ENCODE measurements at places on chromosomes 5 and 9.

- DNase-seq, result no peak
Observed at GRCh38 chr5:115320515-115320914, 24.1 kb upstream of the CCDC112 start.

GRCh38 chr9:4086119-4087090 is 213.5 kb downstream of the GLIS3 start:
- no peak for DNase-seq

DNA sequence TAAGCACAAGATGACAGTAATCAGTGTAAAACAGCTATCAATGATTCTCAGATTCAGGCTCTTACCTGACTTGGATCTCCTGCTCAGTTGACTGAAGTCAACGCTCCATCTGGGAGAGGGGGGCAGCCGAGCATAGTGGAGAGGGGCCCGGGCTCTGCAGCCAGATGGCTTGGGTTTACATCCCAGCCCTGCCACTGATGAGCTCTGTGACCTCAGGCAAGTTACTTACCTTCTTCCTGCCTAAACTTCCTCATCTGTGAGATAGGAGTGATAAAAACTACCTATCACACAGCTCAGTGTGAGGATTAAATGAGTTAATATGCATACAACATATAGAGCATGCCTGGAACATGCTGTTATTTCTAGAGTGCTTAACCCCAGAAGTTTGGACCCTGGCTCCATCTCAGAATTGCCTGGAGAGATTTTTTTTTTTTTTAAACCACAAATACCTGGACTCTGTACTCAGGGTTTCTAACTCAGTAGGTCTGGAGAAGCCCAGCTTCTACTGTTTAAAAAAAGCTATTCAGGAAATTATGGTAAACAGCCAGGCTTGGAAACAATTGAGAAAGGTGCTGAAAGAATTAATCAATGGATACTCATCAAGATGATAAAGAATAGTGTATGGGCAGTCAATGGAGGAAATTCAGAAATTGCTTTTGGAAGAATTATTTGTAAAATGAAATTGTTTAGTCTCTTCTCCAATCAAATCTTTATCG is 72.2 kb downstream of the ANKRD55 start:
- DNase-seq, result no peak

DNA sequence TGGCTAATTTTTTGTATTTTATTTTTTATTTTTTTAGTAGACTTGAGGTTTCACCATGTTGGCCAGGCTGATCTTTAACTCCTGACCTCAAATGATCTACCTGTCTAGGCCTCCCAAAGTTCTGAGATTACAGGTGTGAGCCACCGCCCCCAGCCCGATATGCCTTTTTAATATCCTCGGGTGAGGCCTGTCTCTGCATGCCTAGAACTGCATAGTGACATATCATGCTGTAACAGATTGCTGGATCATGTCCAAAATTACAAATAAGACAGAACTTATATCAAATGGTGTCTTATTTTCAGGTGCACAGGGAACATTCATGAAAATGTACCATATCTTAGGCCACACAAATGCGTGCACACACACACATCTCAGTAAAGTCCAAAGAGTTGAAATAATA is 39.1 kb upstream of the PJA2 start:
- no peak for DNase-seq

DNA sequence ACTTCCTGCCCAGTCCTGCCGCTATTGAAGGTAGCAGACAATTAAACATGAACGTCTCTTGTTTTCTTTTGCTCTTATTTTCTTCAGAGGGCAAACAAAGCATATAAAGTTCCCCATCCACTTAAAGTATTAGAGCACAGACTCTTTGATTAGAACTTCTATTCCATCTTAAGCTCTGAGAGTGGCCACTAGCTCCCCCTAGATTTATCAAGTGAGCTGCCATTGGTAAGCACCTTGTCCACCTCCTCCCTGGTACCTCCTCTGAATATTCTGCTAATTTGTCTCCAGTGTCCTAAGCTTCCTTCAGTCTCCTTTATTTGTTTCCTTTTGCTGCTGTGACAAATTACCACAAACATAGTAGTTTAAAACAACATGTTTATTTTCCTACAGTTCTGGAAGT is 264.3 kb upstream of the KCNN2 start:
- no peak for DNase-seq

GRCh38 chr9:123517512-123517911 is 161.5 kb downstream of the CRB2 start:
- no peak for DNase-seq

DNA sequence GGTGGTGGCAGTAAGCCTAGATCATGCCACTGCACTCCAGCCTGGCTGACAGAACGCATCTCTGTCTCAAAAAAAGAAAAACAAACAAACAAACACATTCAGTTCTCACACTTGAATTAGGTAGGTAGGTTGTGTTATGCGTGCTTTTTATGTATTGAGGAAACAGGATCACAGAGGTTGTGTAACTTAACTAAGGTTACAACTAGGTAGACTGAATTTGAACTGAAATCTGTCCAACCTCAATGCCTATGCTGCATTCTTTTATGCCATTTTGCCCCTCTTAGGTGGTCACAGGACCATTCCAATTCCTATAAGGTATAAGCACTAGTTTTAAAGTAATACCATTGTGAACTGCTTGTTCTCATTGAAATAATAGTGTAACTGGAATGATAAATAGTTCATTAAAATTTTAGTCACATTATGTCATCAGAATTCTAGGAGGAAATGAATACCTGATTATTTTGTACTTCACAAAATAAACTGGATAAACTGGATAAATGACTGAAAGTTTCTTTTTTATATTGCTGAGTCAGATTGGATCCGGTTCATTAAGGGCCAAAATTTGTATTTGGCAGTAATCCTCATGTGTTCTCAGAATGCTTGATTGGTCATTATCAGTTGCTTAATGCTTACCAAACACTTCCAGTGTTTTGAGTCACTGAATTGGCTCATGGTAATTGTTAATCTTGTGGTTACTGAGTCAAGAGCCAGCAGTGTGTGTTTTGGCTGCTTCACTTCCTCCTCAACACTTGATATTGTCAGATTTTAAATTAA is 7.1 kb downstream of the UBAP1 start:
- no peak for DNase-seq

DNA sequence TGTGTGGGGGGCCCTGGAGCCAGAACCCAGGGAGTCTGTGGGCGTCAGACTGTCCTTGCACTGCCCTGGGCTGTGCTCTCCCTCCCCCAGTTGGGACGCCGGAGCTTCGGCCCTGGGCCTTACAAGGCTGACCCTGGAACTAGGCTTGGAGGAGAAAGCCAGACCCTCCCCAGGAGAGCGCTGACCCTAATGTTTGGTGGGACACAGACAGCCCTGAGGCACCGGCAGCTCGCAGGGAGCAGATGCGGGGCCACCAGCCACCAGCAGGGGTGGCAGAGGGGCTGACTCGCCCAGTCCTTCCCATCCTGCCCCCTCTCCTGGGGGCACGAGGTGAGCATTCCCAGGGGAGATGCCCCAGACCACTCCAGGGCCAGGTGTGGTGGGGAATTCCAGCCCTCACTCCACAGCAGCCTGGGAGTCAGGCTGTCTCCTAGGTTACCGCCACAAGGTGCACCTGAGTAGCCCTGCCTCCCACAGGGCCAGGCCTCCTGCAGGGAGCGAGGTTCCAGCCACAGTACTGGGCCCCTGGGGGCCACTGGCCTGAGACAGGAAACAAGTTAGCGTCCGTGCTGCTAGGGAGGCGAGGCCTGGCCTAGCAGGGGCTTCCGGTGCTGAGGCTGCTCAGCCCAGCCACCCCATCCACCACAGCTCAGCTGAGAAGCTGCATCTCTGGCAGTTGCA is 134.6 kb downstream of the OLFM1 start:
- DNase-seq, result no peak

- DNase-seq, result no peak
Observed at GRCh38 chr9:89533411-89534095, 35.6 kb upstream of the SEMA4D start.

DNA sequence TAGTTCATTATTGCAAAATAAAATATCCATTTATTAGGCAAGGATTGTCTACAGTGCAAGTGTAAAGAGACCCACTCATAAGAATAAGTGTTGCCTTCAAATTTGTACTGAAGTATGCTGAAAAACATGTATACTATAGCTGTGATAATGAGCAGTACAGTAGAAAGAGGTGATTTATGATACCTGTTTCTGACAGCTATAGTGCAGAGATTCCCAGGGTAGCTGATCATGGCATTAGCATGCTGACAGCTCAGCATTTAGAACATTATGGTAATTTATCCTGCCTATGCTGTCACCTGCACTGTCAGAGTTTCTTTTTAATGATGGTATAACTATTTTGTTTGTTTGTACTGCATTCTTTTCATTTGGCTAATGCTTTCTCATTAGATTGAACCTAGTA is 177.6 kb upstream of the TLX3 start:
- no peak for DNase-seq

GRCh38 chr5:61683148-61683547 is 351.1 kb downstream of the ZSWIM6 start:
- DNase-seq, result no peak

DNA sequence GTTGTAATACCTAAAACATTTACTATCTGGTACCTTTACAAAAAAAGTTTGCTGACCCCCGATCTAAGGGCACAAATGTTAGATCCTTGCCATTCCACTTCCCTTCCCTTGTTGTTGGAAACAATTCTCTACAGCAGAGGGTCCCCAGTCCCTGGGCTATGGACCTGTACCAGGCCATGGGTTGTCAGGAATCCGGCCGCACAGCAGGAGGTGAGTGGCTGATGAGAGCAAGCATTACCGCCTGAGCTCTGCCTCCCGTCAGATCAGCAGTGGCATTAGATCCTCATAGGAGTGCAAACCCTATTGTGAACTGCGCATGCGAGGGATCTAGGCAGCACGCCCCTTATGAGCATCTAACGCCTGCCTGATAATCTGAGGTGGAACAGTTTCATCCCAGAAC is 248.5 kb downstream of the AP3B1 start:
- no peak for DNase-seq

- no peak for DNase-seq
Observed at GRCh38 chr5:120546922-120547321, 82.8 kb downstream of the PRR16 start.

DNA sequence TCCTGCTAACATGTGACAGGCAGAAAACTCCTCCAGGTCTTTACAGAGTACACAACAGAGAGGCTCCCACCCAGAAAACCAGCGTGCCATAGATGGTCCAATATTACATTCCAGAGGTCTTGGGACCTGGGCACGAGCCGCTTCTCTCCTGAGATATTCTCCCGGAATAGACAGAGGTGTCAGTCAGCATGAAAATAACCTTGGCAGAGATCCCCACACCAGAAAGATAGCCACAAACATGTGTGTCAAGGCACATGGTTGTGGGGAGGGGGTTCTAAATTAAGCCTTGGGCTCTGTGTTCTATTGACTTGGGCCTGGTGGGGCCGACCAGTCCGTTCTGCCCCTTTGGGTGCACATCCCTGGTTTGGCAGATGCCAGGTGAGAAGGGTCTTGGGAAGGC is 78.4 kb downstream of the BOD1 start:
- no peak for DNase-seq

DNA sequence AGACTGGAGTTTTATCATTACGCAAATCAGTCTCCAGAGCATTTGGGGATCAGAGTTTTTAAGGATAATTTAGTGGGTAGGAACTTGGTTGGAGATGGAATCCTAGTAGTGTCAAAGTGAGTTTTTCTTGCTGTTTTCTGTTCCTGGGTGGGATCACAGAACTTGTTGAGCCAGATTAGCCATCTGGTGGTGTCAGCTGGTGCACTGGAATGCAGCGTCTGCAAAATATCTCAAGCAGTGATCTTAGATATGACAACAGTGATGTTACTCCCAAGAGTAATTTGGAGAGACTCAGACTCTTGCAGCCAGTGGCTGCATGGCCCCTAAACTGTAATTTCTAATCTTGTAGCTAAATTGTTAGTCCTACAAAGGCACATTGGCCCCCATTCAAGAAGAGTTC is 1257.8 kb downstream of the MAT2B start:
- no peak for DNase-seq

DNA sequence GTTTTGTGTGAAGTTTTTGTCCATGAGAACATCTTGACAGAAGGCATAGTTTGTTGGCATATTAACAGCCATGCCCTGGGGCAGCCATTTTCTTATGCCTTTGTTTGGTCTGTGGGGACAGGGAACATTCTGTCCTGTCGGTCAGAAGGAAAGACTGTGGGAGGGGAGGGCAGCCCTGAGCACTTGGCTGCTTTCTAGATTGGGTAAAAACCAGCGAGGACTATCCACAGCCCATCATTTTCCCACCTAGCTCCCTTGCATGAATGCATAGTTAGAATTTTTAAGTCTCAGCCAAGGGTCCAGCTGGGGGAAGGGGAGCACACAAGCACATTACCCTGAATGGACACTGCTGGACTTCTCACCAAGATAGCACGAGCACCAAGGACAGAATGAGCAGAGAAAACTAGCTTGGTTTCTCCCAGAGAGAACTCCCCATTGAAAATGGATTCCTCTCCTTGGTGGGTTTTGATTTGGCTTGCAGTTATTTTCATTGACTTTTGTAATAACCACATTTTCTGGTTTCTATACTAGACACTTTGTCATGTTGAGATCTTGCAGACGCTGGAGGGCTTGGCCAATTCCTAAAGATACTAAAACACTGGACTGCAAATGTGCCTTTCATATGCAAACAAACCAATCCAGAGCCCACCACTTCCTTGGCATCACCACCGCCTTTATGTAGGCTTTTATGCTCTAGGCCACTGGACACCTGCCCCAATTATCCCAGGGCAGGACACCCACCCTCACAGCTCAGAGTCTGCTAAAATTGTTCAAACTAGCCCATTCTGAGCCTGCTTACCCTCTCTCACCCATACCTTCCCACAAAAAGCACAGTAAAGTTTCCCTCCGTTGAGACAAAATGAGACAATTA is 129.9 kb downstream of the BOD1 start:
- no peak for DNase-seq

DNA sequence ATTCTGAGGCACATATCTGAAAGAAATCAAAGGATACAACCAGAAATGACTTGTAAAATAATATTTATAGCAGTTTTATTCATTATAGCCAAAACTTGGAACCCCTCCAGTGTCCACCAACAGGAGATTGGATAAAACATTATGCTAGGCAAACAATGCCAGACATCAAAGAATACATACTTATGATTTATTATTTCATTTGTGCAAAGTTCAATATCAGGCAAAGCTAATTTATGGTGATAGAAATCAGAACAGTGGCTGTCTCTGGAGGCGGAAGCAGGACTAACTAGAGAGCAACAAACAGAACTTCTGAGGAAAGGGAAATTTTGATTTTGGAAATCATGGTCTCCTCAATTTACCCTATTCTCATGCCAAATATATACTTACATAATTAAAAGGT is 193.1 kb downstream of the ICE1 start:
- no peak for DNase-seq

DNA sequence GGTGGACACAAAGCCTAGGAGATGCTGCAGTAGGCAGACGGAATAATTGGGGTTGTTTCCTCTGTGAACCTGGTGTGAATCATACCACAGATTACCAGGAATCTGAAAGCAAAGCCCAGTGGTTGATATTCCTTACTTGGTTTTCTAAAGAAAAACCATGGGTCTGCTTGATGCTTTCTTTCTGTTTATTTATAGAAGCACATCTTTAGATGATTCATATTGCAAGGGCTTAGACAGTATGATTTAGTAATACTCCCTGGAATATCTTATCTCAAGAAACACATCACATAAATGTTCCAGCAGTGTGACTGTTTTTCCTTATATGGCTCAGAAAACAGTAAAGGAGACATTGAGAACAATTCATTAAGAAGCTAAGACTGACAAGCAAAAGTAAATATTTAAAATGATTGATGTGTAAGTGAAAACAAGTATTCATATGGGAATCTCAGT is 623.3 kb downstream of the RAB3C start:
- no peak for DNase-seq

Data from activated CD4-positive, CD25-positive, alpha-beta regulatory T cell (primary cell).